ENCODE measurements at places on chromosomes 4 and X.
A peak's percentile ranks its signal among the peaks of the same experiment; 100 is the strongest.

DNA sequence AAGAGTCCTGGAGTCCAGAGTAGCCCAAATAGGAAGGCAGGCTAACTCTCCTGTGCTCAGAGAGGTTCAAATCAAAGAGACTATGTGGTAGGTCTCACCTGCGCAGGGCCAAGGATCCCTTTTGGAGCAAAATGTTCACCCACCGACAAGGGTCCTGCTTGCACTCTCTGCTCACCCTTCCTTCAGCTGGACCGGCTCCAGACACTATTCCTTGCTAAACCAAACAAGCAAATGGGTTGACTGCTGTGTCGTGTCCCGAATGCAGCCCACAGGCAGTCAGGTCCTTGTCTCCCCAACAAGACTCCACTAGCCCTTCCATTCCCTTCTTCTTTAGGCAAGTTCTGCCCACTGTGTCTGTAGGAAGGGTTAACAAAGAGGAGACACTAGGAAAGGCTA lies 760 bp downstream of the TRMT2B start:
- H3K27ac ChIP-seq, result peak overlapping the region; percentile 96
- H3K4me3 ChIP-seq, result peak overlapping the region; percentile 86
- peaks cover 7% of the 10 kb centered on the region for H3K36me3 ChIP-seq
- peaks cover 25% of the 10 kb centered on the region for H3K4me1 ChIP-seq

GRCh38 chr4:168744021-168744420 lies 247.2 kb downstream of the PALLD start:
- no peaks in the 10 kb centered on the region for H3K4me1 ChIP-seq
- no peak overlapping the region for H3K4me3 ChIP-seq
- H3K36me3 ChIP-seq, result no peaks in the 10 kb centered on the region
- no peak overlapping the region for H3K27ac ChIP-seq
- H3K27me3 ChIP-seq, result peaks cover 38% of the 10 kb centered on the region
- DNase-seq, result no peak

DNA sequence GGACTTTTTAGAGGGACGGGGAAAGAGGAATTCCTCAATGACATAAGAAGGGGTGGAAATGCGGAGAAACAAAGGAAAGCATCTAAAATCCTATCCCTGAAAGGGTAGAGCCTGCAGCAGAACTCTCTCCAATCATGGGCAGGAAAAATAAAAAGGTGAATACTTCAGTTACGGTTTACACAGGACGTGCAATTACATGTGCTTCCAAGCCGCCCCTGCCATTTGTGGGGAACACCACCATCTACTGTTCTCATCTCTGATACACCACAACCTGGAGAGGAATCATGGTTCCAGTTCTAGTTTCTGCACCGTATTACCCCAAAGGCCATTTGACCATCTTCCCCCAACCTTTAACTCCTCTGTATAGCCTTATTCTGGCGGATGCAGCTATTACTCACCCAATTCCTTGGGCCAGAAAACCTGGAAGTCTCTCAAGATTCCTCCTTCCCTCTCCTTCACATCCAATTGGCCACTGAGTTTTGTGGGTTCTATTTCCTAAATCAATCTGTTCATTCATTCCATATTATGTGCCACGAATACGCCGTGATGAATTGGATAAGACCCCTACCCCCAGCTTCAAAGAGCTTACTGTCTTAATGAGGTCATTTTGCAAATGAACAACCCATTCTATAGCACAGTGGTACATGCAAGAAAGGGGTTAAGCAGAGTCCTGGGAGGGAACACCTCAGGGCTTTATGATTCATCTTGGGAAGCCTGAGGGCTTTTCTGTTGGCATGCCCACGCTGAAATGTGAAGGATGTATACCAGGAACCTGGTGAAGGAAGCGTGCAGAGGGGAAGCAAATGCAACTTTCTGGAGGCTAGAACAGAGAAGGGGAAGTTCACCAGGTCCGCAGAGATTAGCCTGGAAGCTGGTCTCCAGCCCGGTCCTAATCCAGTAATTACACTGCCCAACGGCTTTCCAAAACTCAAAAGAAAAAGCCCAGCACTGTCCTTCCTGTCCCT lies 1.4 kb upstream of the MSL3 start:
- H3K4me3 ChIP-seq, result no peak overlapping the region
- H3K36me3 ChIP-seq, result peaks cover 7% of the 10 kb centered on the region
- no peak for DNase-seq
- H3K4me1 ChIP-seq, result peaks cover 5% of the 10 kb centered on the region
- no peak overlapping the region for H3K27ac ChIP-seq

- DNase-seq, result no peak
- H3K27ac ChIP-seq, result no peak overlapping the region
- H3K36me3 ChIP-seq, result no peaks in the 10 kb centered on the region
- H3K27me3 ChIP-seq, result peaks cover 8% of the 10 kb centered on the region
- no peak overlapping the region for H3K4me3 ChIP-seq
These were observed 192.5 kb upstream of the TTC29 start for GRCh38 chr4:147138171-147138570.

- peaks cover 15% of the 10 kb centered on the region for H3K4me1 ChIP-seq
- no peaks in the 10 kb centered on the region for H3K36me3 ChIP-seq
- no peak for DNase-seq
- no peak overlapping the region for H3K27ac ChIP-seq
These were observed 4.3 kb downstream of the BANK1 start for GRCh38 chr4:101794806-101795205.

- H3K4me1 ChIP-seq, result no peaks in the 10 kb centered on the region
- no peak overlapping the region for H3K4me3 ChIP-seq
- no peaks in the 10 kb centered on the region for H3K36me3 ChIP-seq
- H3K27ac ChIP-seq, result no peak overlapping the region
These were observed 37.2 kb upstream of the FAM9B start for GRCh38 chrX:9071031-9071650.

- no peak overlapping the region for H3K4me3 ChIP-seq
- H3K36me3 ChIP-seq, result no peaks in the 10 kb centered on the region
- no peak overlapping the region for H3K27ac ChIP-seq
- no peak for DNase-seq
These were observed 189.0 kb upstream of the TTC29 start for GRCh38 chr4:147134536-147135210.

GRCh38 chr4:109872065-109872464 lies 24.2 kb downstream of the LRIT3 start:
- H3K27ac ChIP-seq, result no peak overlapping the region
- no peaks in the 10 kb centered on the region for H3K27me3 ChIP-seq
- no peaks in the 10 kb centered on the region for H3K4me1 ChIP-seq
- DNase-seq, result no peak
- no peaks in the 10 kb centered on the region for H3K36me3 ChIP-seq

GRCh38 chr4:71212216-71212615 lies 126.6 kb upstream of the SLC4A4 start:
- no peaks in the 10 kb centered on the region for H3K4me1 ChIP-seq

- no peak overlapping the region for H3K27ac ChIP-seq
- peaks cover 6% of the 10 kb centered on the region for H3K27me3 ChIP-seq
- no peak for DNase-seq
- H3K36me3 ChIP-seq, result no peaks in the 10 kb centered on the region
These were observed 4.1 kb downstream of the IBSP start for GRCh38 chr4:87803421-87803820.

DNA sequence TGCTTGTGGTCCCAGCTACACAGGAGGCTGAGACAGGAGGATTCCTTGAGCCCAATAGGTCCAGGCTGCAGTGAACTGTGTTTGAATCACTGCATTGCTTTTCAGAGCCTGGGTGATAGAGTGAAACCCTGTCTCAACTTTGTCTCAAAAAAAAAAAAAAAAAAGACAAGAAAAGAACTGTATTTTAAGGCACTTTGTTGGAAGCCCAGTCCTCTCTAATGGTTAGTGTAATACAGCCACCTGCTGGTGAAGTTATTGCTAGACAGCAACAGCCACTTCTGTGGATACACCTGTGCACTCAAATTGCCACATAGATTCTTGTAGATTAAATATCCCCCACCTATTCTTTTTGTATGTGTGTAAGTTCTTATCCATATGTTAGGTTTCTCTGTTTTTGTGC lies 10.1 kb upstream of the FGG start:
- no peak overlapping the region for H3K4me3 ChIP-seq
- peaks cover 2% of the 10 kb centered on the region for H3K4me1 ChIP-seq
- DNase-seq, result no peak
- H3K27me3 ChIP-seq, result peaks cover 13% of the 10 kb centered on the region
- H3K27ac ChIP-seq, result no peak overlapping the region

DNA sequence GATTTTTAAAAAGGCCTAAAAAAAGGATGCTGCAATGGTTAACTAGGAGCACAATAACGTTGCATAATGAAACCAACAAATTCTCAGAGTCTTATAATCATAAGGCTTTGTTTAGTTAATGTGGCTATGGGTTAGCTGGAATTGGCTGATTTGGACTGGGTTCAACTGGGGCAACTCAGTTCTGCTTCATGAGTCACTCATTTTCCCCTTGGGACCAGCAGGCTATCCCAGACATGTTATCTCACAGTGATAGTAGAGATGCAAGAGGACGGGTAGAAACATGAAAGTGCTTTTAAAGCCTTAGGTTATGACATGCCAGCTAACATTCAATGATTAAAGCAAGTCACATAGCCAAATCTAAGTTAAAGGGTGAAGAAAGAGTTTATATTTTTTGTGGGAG lies 189.2 kb upstream of the GK2 start:
- DNase-seq, result no peak
- no peak overlapping the region for H3K27ac ChIP-seq
- H3K36me3 ChIP-seq, result no peaks in the 10 kb centered on the region
- no peaks in the 10 kb centered on the region for H3K4me1 ChIP-seq
- H3K27me3 ChIP-seq, result peaks cover 6% of the 10 kb centered on the region

DNA sequence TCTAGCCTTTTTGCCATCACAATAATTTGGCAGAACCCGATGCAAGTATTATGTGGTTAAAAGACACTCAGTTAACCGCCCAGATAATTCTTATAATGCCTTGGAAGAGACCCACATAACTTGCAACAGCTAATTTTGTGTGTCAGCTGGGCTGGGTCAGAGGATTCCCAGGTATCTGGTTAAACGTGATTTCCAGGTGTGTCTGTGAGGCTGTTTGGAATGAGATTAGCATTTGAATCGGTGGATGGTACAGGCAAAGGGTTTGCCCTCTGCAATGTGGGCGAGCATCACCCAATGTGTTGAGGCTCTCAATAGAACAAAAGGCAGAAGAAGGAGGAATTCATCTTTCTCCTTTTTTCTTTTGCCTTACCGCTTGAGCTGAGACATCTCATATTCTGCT lies 314.2 kb upstream of the PUDP start:
- H3K27ac ChIP-seq, result no peak overlapping the region
- H3K4me3 ChIP-seq, result no peak overlapping the region
- H3K4me1 ChIP-seq, result no peaks in the 10 kb centered on the region
- no peaks in the 10 kb centered on the region for H3K27me3 ChIP-seq

GRCh38 chr4:5998333-5998936 lies 19.8 kb downstream of the C4orf50 start:
- no peak overlapping the region for H3K4me3 ChIP-seq
- DNase-seq, result peak; percentile 66
- peaks cover 18% of the 10 kb centered on the region for H3K4me1 ChIP-seq

DNA sequence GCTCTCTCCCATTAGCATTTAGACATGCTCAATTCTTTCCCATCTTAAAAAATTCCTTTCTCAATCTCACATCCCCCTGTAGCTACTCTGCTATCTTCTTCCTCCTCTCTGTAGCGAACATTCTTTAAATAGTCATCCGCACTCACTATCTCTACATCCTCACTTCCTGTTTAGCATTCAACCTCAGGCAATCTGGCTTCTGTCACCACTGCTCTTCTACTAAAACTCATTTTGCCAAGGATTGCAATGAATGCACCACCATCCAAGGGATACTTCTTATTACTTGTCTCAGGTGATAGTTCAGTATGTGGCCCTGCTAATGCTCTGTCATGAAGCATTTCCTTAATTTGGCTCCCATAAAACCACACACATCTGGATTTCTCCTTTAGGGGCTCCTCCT lies 10.9 kb upstream of the TET2 start:
- no peaks in the 10 kb centered on the region for H3K36me3 ChIP-seq
- no peak overlapping the region for H3K4me3 ChIP-seq
- H3K27ac ChIP-seq, result no peak overlapping the region
- no peak for DNase-seq

DNA sequence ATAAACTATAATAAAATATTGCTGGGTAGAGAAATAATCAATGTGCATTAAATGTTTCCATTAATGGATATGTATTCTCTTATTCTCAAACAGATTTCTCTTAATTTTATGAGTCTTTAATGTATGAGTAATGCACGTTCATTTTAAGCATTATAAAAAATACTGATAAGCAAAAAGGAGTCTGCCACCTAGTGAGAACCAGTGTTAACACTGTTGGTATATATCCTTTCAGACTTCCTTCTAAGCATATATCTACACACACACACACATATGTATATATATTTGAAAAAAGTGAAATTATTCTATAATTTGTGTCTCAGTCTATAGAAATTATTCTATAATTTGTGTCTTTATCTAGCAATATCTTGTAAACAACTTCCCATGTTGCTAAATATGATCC lies 49.9 kb upstream of the MTMR1 start:
- H3K27me3 ChIP-seq, result no peaks in the 10 kb centered on the region
- no peaks in the 10 kb centered on the region for H3K4me1 ChIP-seq
- H3K27ac ChIP-seq, result no peak overlapping the region
- H3K36me3 ChIP-seq, result peaks cover 17% of the 10 kb centered on the region
- no peak for DNase-seq

- no peaks in the 10 kb centered on the region for H3K36me3 ChIP-seq
- H3K4me3 ChIP-seq, result no peak overlapping the region
- DNase-seq, result no peak
- H3K27ac ChIP-seq, result no peak overlapping the region
- H3K27me3 ChIP-seq, result no peaks in the 10 kb centered on the region
These were observed 15.1 kb upstream of the GK start for GRCh38 chrX:30637874-30638815.

GRCh38 chr4:115965588-115965987 lies 852.2 kb upstream of the NDST4 start:
- H3K36me3 ChIP-seq, result no peaks in the 10 kb centered on the region
- DNase-seq, result no peak
- H3K4me1 ChIP-seq, result no peaks in the 10 kb centered on the region
- no peak overlapping the region for H3K4me3 ChIP-seq

DNA sequence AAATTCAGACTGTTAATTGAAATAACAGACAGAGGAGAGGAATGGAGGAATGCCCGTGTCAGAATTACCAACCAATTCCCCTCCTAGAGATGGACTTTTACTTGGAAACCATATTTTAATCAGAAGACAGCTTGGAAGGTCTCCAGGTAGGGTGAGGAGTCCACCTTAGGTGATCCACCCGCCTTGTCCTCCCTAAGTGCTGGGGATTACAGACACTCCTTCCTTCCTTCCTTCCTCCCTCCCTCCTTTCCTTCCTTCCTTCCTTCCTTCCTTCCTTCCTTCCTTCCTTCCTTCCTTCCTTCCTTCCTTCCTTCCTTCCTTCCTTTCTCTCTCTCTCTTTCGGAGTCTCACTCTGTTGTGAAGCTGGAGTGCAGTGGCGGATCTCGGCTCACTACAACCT lies 328.0 kb downstream of the RAPGEF2 start:
- DNase-seq, result no peak
- no peaks in the 10 kb centered on the region for H3K36me3 ChIP-seq
- H3K27me3 ChIP-seq, result peaks cover 34% of the 10 kb centered on the region
- H3K4me1 ChIP-seq, result peaks cover 18% of the 10 kb centered on the region
- H3K4me3 ChIP-seq, result no peak overlapping the region

- DNase-seq, result peak; percentile 78
- H3K4me3 ChIP-seq, result no peak overlapping the region
- H3K27ac ChIP-seq, result no peak overlapping the region
These were observed 79.2 kb downstream of the MTMR1 start for GRCh38 chrX:150772150-150772970.

GRCh38 chr4:172869621-172870268 lies 298.9 kb upstream of the GALNT7 start:
- no peak overlapping the region for H3K27ac ChIP-seq
- no peak for DNase-seq
- no peaks in the 10 kb centered on the region for H3K4me1 ChIP-seq
- H3K36me3 ChIP-seq, result no peaks in the 10 kb centered on the region

GRCh38 chr4:55253948-55254593 lies 92.0 kb upstream of the SRD5A3 start:
- H3K4me3 ChIP-seq, result no peak overlapping the region
- H3K36me3 ChIP-seq, result no peaks in the 10 kb centered on the region
- DNase-seq, result no peak
- H3K27me3 ChIP-seq, result peaks cover 7% of the 10 kb centered on the region
